ENCODE measurements at places on chromosomes 2 and 18.

GRCh38 chr2:43274055-43274454 lies 47.6 kb upstream of the ZFP36L2 start:
- no peak for DNase-seq

- DNase-seq: no peak
Measured at GRCh38 chr18:23926571-23926970, 88.0 kb upstream of the TTC39C start.

DNA sequence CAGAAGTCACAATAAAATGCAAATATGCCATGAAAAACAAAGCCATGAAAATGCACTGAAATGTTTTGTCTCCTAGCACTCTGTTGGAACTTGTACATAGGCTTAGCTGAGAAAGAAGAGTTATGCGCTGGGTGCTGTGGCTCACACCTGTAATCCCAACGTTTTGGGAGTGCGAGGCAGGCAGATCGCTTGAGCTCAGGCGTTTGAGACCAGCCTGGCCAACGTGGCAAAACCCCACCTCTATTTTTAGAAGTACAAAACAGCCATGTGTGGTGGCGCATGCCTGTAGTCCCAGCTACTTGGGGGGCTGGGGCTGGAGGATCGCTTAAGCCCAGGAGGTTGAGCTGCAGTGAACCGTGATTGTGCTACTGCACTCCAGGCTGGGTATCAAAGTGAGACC lies 39.9 kb downstream of the IRS1 start:
- no peak for DNase-seq

- DNase-seq: no peak
Measured at GRCh38 chr2:52135235-52135634, 1103.3 kb upstream of the NRXN1 start.

DNA sequence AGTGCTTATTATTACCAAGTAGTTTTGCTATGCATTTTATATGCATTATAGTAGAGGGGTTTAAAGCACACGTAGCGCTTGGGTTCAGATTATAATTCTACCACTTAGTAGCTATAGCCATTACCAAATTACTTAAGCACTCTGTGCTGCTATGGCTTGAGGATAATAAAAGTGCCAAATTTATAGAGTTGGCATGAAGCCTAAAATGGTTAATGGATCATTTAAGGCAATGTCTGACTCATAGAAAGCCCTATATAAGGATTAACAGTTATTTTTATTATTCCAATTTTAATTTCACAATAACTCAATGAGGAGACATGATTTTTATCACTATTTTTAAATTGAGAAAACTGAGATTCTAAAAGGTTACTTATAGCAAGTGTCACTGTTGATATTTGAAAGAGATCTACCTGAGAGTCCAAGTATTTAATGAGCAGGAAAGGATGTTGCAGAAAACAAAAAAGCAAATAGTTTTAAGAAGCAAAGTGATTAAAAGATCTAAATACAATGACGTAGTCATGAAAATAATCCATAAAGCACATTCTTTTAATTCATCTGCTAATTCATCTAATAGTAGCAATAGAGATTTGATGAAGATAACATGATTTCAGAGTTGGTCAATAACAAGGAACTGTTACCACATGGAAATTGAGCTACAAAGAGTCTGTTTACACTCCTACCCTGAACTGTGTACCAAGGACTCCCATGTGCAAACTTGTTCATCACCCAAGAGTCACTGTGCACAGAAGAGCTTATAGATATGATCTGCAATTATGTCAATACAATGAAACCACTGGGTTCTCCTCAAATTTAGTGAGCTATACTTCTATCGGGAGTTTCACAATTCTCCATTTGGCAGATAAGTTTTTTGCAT lies 78.8 kb upstream of the DTNA start:
- no peak for DNase-seq

- no peak for DNase-seq
Measured at GRCh38 chr2:79850912-79851311, 338.1 kb downstream of the CTNNA2 start.

DNA sequence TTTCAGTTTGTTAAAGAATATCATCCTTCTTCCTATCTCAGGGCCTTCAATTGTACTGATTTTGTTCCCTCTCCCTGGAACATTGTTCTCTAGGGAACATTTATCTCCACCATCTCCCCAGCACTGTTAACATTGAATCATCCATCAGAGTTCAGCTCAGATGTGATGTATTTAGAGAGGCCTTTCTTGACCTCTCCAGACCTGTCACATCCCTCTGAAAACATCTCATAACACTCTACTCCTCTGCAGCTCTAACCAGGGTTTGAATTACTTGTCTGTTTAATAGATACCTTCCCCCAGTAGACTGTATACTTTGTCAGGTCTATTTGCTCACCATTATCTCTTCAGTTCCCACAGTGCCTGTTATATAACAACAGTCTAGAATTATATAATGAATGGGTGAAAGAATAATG lies 98.6 kb downstream of the GALNT1 start:
- no peak for DNase-seq

DNA sequence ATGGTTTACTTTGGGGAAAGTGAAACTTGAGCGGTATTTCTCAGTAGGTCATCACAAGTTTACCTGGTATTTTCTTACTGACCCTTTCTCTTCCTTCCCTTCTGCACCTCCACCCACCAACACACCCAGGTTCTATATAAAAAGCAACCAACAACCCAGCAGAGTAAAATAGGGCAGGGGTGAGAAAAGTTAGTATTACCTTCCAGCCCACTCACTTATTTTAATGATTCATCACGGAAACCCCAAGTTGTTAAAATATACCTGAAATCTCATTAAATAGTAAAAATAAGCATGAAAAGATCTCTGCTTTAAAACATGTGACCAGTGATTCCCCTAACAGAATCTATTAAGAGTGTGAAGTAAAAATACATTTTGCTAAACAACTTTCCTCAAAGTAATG lies 306.1 kb downstream of the ZEB2 start:
- DNase-seq: no peak

Data from stimulated activated CD8-positive, alpha-beta memory T cell treated with anti-CD3 and anti-CD28 coated beads, Interleukin-15, amount 100 ng/mL, for 1 hour (primary cell).